ENCODE measurements at places on chromosomes 1 and 21.

- no peak for DNase-seq
Measured at GRCh38 chr1:201505503-201505890, 1.4 kb downstream of the CSRP1 start.

DNA sequence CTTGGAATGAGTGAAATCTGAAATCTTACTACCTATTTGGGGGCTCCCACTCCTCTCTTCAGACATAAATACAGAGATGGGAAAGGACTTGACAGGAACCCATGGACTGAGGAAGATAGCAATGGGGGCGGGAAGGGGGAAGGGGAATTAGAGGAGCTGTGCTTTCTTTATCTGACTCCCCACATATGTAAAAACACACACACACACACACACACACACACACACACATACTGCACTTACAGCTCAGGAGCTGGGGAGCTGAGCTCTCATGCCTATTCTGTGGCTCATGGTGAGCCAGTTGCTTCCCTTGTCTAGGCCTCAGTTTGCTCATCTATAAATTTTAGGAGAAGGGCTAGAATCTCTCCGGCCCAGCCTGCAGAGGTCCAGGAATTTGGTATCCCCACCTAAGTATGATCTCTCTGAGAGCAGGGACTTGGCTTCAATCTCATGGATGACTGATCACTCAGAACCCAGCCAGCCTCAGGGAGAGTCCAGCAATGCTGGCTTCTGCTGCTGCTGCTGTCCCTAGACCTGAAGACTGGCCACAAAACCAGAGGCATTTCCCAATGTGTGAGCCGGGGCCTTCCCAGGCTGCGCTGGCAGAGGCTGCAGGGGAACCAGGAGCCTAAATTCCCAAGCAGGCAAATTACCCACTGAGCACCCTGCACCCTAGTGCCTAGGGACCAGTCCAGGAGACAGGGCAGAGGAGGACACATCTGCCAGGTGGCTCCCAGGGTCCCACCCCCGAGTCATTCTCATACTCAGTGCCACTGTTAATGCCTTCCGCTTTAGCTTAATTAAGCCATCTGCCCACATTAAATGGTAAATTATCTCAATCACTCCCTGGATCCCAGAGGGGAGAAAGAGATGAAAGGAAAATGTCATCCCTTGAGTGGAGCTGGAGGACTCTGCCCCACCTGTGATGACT, 57.5 kb upstream of the RBM15 start:
- DNase-seq: no peak

DNA sequence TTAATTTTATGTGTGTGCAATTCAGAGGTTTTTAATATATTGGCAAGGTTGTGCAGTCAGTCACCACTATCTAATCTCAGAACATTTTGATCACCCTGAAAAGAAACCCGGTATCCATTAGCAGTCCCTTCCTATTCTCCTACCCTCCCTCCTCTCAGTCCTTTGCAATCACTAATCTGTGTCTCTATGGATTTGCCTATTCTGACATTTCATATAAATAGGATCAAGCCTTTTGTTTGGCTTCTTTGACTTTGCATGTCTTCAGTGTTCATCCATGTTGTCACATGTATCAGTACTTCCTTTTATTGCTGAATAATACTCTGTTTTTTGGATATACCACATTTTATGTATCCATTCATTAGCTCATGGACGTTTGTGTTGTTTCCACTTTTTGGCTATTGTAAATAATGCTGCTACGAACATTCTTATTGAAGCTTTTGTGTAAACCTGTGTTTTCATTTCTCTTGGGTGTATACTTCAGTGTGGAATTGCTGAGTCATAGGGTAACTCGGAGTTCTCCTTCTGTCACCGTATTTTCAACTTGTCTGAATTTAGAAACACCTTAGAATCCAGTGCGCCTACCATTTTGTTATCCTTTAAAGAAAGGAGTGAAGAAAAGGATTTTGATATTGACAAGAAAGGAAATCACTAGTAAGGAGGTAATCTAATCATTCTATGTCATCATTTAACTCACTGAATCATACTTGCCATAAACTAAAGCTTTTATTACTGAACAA, 3.4 kb downstream of the CEP85 start:
- no peak for DNase-seq

DNA sequence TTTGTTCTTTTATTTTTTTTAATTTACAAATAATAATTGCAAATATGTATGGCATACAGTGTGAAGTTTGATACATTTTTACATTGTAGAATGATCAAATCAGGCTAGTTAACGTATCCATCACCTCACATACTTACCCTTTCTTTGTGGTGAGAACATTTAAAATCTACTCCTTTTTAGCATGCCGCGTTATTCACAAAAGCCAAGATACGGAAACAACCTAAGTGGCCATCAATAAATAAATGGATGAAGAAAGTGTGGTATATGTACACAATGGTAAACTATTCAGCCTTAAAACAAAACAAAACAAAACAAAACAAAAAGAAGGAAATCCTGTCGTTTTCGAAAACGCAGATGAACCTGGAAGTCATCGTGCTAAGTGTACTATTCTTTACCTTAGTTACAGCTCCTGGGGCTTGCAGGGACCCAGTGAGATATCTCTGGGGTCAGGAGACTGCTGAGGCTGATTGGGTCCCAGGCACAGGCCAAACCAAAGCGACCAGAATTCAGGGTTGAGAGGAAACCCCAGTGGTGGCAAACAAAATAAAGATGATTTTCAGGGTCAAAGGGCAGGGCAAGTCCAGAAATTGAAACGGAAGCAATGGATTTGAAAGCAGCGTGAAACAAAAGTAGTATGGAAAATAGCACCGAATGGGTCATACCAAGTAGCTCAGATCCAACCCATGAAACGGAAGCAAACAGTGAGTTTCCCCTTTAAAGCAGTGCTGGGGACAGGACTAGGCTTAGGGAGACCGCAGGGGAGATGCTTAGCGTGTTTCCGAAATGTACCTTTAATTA, 188.2 kb downstream of the PLPP3 start:
- DNase-seq: no peak

DNA sequence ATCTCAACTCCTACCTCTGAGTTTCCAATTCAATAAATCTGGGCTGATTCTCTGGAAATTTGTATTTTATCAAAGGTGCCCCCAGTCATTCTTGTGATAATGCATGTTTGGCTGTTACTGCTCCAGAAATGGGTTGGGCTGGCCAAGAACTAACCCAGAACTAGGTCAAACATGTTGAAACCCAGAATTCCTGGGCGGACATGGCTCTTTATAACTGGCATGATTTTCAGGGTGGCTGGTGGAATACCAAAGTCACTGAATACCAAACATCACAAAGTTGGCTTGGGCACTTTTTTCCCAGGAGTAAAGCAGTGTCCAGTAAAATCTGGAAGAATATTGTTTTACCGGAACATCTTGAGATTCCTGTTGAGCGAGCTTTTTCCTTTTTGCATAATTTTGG, 89.4 kb upstream of the S1PR1 start:
- DNase-seq: no peak

- DNase-seq: no peak
Measured at GRCh38 chr1:202802998-202803932, 5.0 kb downstream of the KDM5B start.

- peak; percentile 32 for DNase-seq
Measured at GRCh38 chr21:38913120-38913892, 107.6 kb downstream of the ETS2 start.

DNA sequence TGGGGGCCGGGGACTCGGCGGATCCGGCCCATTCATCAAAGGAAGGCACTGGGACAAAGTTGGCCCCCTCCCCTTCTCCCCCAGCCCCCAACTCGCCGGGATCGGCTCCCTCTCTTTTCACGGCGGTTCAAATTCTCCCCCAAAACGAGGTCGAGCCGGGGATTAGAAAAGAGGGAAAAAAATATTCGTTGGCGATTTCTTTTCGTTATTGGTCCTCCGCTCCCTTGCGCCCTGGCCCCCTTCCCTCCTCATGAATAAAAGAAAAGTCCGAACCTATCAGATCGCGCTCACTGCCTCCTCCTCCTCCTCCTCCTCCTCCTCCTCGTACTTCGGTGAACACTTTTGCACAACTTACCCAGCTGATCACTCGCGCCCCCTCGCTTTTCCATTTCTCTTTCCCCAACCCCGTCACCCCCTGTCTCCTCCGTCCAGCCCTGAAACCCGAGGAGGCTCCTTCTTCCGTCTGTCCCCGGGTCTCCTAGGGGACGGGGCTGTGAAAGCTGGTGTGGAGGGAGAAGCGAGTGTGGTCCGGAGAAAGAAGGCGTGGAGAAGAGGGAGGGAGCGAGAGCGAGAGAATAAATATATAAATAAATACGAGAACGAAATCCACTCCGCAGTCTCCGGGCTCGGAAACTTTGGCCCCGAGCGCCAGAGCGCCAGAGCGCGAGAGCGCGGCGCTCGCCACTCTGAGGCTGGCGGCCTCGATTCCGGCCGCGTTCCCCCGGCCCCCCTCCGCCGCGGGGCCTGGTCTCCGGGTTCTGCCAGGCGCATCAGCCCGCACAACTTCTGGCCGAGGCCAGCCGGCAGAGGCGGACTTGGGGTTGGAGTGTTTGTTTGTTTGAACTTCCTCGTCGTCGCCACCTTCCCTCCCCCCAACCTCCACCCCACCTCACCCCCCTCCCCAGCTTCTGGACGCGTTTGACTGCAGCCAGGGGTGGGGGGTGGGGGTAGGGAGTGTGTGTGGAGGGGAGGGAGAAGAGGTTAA, at the start of gene PAX7:
TSS of gene PAX7 (plus strand) at position 336 of the 985 bp plus-strand sequence. CDS start 758 bp downstream, outside the sequence.
- no peak for DNase-seq

DNA sequence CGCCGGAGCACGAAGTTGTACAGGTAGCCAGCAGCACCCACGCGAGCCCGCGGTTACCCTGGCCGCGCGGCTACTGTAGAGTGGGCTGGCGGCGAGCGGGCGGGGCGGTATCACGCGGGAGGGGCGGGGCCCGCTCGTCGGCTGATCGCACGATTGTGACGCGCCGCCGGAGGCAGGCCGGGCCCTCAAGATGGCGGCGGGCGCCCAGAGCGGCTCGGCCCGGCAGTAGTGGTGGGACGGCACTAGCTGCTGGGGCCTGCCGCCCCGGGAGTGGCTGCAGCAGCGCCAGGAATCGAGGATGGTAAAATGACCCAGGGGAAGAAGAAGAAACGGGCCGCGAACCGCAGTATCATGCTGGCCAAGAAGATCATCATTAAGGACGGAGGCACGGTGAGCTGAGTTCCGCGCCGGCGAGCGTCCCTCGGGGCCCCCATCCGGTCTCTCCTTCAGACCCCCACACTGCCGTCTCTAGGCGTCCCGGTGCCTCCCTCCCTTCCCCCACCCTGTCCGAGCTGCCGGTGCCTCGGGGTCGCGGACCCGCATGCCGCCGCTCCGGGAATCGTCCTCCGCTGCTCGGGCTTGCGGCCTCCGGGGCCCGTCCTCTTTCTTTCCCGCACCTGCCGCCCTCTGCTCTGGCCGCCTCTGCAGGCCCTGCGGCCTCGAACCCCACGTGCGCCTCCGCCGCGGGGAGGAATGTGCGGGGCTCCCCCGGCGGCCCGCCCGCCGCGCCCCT, 68.3 kb downstream of the SLC35A3 start:
- peak; percentile 69 for DNase-seq

GRCh38 chr1:43688594-43689000, 18.7 kb upstream of the ST3GAL3 start:
- DNase-seq: no peak

All from HuH-7.5 (cell line).